ENCODE measurements at places on chromosomes 6 and 20.

DNA sequence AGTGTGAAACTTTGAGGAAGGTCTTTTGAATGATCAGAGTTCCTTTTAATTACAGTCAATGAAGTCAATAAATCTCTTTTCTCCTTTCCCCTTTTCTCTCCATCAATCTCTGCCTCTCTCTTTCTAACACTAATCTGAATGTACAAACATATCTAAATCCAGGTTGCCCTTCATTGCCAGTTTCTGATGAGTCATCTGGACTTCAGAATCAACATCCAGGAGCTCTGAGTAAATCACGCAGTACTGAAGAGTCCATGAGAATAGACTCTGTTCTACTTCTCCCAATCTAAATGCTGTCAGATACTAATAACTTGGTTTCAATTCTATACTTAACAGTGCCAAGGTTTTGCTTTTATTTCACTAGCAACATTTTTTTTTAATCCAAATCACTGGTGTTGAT is 238.7 kb upstream of the THEMIS start:
- DNase-seq, result no peak

- no peak for DNase-seq
Observed at GRCh38 chr20:45819466-45819865, 7.0 kb downstream of the UBE2C start.

- no peak for DNase-seq
Observed at GRCh38 chr6:154106251-154106650, 67.2 kb downstream of the OPRM1 start.

DNA sequence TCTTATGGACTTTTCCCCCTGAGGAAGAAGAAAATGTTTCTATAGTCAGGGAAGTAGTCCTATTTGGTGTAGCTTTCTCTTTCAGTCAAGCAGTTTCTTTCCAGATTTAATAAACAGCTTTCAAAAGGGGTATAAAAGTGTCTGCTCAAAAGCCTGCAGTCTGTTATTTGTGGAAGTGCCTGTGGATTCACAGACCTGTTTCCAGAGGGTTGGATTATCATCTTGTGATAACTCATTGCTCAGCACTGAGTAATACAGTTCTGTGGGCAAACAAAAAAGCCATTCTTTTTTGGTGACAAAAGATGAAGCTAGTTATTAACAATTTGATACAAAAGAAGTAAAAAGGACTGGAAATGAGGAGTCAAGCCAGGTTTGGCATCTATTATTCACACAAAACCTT is 358.2 kb upstream of the ID4 start:
- no peak for DNase-seq

DNA sequence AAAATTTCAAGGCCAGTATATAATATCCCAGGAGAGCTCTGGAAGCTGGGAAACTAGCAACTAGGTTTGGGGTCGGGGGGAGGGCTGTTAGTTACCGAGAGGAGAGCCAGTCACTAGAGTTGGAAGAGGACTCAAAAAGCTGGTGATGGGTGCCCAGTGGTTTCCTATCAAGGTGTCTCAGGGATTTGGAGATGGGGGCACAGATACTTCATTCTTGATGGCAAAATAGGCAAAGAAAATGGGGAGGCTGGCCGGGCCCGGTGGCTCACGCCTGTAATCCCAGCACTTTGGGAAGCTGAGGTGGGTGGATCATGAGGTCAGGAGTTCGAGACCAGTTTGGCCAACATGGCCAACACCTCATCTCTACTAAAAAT is 805 bp downstream of the PHF1 start:
- DNase-seq, result no peak

GRCh38 chr6:48813836-48814235 is 649.2 kb downstream of the MMUT start:
- DNase-seq, result no peak

DNA sequence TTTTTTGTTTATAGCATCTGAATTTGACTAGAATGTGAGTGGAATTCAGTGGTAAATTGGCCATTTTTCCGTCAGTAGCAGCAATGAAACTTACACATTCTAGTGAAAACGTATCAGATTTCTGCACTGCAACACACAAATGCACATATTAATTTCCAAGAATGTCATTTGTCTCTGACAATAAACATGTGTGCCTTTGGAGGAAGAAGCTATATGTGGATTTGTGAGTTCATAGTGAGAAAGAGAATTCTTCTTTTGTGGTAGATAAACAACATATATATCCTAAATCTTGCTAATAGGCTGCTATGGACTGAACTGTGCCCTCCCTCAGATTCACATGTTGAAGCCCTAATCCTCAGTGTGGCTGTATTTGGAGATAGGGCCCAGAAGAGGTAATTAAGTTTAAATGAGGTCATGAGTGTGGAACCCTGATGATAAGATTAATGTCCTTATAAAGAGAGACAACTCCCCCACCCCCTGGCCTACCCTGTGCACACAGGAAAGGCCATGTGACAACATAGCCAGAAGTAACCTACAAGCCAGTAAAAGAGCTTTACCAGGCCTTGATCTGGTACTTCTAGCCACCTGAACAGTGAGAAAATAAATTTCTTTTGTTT is 200.2 kb upstream of the EYA4 start:
- no peak for DNase-seq

- peak; percentile 33 for DNase-seq
Observed at GRCh38 chr20:48684501-48685041, 143.2 kb downstream of the PREX1 start.

DNA sequence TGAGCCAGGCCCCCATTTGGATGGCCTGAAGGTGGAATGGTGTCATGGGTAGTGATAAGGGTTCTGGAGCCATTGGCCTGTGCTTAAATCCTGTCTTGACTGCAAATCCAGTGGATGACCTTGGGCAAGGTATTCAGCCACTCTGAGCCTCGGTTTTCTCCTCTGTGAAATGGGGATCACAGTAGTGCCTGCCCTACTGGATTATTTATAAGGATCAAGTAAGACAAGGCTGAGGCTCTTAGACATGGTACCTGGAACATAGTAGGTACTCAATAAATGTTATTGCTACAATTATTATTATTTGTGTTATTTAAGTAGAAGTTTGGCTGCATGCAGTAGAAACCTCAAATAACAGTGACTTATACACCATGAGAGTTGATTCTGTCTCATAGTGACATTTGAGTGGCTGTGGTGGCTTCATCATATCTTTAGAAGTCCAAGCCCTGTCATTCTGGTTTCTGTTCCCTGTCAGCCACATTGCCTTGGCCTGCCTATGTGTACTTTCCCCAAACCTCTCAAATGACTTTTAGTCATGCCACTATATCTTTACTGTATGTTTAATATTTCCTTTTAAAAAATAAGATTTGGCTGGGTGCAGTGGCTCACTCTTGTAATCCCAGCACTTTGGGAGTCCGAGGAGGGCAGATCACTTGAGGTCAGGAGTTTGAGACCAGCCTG is 37.6 kb upstream of the CHMP4B start:
- peak; percentile 83 for DNase-seq

DNA sequence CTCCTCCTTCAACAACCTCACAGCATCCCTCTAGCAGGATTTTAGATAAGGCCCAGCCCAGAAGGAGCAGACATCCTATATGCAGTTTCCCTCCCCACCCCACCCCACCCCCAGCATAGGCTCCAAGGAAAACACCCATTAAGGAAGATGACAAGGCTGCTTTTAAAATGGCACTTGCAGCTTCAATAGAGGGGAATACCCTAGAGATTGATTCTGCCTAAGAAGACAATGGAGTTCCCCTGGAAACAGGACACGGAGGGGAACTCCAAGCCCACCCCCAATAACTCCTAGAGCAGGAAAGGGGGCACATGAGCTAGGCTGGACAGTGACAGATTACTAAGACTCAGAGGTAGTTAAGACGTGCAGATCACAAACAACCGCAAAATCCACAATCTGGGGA is 34.7 kb downstream of the CPNE5 start:
- DNase-seq, result no peak
